ENCODE measurements at places on chromosomes 3 and 15.
A peak's percentile ranks its signal among the peaks of the same experiment; 100 is the strongest.

GRCh38 chr3:64489361-64490044, 198.3 kb downstream of the ADAMTS9 start:
- DNase-seq: no peak

- no peak for DNase-seq
Observed at GRCh38 chr15:81163961-81164800, 30.1 kb downstream of the CFAP161 start.

DNA sequence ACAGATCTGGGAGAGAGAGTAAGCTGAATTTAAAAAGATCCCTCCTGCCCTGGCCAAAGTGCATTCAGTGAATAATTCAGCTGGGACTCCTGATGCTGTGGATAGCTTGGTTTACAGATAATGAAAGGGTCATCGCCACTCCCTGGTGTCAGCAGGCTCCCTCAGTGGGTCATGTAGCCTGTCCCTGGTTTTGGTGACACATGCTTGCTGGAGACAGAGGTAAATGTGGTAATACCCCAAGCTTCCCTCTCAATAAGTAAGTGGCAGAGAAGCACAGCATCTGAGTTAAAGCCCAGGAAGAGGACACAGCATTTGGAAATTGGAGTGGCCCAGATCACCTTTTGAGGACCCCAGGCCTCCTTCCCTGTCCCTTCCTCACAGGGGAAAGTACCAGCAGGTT, 1.8 kb downstream of the TMEM115 start:
- DNase-seq: no peak

DNA sequence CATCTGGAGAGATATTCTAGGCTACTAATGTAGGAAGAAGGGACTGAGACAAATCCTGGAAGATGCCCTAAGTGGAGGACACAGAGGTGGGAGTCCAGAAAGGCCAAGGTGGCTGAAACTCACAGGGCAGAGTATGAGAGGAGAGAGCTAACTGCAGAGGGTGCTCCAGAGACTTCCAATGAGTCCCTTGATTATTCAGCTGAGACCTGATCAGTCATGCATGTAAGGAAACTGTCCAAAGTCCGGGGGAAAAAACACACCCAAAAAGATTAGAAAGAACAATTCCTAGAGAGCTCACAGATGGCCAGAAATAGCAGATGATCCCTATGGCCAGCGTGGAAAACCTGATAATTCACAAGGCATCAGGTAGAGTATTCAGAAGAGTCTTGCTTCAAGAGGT, 18.7 kb upstream of the FOXP1 start:
- DNase-seq: no peak

GRCh38 chr15:59276225-59277178, 69.9 kb downstream of the LDHAL6B start:
- DNase-seq: no peak

GRCh38 chr3:72018343-72018984, 233.5 kb upstream of the PROK2 start:
- DNase-seq: no peak

- DNase-seq: no peak
Observed at GRCh38 chr15:100987143-100987542, 68.0 kb downstream of the LRRK1 start.

DNA sequence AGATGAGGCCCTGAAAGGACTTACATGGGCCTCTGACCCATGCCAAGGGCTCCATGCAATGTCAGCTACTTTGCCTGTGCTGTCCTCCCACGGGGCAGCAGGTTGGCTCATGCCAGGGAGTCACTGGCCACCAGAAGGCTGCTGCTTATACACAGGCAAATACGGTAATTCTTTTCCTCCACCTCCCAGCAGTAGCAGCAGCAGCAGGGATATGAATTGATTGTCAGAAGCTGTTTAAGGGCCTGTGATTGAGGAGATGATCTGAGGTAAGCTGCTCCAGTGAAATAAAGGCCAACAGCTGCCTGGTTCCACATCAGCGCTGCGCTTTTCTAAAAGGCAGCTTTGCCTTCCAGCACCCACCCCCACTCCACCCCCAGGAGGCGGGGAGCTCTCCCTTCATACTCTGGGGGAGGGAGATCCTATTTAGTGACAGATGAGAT, 250.5 kb downstream of the SHQ1 start:
- DNase-seq: no peak

DNA sequence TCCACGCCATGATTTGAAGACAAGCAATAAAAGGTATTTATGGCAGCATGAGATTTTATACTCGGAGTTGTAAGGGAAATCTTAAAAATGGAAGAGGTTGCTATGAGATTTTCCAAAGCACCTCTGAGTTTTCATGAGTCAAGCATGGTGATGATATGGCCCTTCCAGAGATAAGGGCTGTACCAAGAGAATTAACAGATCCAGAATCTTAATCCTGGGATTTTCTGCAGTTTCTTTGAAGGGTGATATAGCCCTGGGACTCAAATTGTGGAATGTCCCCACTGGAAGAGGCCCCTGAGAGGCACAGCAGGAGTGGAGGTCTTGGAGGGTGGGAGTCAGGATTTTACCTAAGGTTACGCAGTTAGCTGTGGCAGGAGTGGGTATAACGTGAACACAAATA, 243.3 kb downstream of the ZNF621 start:
- no peak for DNase-seq

- DNase-seq: no peak
Observed at GRCh38 chr3:27528791-27529190, 44.6 kb upstream of the SLC4A7 start.

DNA sequence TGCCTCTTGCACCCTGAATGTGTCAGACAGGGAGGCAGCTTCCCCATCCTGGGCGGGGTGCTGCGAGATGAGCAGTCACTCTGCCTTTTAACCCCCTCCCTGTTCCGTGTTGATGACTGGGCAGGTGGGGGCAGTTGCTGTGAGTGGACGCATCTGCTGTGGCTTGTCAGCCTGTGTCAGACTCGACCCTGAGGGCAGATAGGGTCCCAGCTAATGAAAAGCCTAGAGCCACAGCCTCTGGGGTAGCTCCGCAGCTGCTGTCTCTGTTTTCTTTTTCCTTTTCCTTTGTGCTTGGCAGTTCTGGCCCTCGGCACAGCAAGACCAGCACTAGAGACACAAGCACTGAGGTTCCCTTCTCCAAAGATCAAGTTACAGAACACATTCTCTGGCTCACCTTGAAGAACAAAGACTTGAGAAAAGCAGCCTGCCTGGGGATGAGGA, 43.0 kb upstream of the GLCE start:
- no peak for DNase-seq

DNA sequence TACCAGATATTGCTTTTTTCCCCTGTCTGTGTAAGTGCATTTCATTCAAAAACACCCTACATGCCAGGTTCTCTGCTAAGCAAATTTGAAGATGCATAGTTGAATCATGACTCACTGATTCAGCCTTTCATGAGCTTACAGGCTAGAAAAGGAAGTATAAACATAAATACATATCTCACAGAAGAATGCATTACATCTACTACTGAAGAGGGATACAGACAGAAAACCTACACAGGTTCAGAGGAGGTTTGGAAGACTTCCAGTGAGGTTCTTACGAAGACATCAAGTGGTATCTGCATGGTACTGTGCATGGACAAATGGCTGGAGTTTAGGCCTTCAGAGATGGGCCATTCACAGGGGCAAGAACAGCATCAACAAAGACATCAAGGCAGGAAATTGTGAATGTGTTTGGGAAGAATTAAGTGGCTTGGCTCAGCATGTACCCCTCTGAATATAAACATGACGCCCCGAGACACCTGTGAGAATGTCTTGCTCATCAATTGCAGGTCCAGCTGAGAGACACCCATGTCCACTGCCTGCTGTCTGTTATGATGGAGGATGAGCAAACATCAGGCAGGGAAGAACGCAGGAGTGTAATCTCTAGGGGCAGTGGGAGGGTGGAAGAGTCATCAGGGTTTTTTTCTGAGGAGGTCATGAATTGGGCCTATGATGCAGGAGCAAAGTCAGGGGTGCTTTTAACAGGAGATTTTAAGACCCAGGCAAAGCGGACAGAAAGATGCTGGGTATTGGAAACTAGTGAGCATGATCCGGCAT, 105.1 kb upstream of the GALNT15 start:
- peak; percentile 91 for DNase-seq

- DNase-seq: no peak
Observed at GRCh38 chr15:95290176-95290974, 1040.1 kb upstream of the NR2F2 start.

DNA sequence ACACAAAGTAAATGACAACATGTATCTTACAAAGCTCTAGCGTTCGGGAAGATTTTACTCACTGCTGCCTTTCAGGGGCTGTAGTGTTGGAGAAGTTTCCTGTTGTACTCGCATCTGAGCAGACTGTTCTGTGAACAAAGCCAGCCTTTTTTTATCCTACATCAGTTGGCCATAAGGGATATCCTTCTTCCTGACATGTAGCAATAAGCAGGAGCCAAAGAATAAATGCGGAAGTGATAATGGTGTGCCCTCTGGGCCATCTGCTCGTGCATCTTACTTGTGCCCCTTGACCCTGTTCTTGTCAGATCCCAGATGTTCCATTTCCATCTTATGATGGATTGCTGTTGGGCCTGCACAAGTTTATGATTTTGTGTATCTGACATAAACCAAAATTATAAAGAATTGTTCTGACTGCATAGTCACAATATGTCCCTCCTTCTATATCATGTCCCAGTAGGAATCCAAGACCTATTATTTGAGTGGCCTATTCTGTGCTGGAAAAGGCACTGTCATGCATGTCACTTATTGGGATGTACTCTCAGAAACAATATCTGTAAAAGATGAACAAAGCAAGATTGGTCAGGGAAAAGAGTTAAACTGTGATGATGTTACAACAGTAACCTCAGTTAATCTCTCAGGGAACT, 631.3 kb downstream of the NSUN3 start:
- no peak for DNase-seq

GRCh38 chr3:172257648-172258400, 190.4 kb downstream of the GHSR start:
- no peak for DNase-seq
